ENCODE measurements at places on chromosomes 6 and 20. TPM values are rescaled to one million over a fixed set of nuclear protein-coding genes. Genes with fewer than 3 reads are reported as not detected.

- no peak for DNase-seq
Measured at GRCh38 chr6:31467151-31467550, 30.8 kb upstream of the MICB start.

GRCh38 chr6:136303516-136303915, 13.9 kb upstream of the BCLAF1 start:
- no peak for DNase-seq

DNA sequence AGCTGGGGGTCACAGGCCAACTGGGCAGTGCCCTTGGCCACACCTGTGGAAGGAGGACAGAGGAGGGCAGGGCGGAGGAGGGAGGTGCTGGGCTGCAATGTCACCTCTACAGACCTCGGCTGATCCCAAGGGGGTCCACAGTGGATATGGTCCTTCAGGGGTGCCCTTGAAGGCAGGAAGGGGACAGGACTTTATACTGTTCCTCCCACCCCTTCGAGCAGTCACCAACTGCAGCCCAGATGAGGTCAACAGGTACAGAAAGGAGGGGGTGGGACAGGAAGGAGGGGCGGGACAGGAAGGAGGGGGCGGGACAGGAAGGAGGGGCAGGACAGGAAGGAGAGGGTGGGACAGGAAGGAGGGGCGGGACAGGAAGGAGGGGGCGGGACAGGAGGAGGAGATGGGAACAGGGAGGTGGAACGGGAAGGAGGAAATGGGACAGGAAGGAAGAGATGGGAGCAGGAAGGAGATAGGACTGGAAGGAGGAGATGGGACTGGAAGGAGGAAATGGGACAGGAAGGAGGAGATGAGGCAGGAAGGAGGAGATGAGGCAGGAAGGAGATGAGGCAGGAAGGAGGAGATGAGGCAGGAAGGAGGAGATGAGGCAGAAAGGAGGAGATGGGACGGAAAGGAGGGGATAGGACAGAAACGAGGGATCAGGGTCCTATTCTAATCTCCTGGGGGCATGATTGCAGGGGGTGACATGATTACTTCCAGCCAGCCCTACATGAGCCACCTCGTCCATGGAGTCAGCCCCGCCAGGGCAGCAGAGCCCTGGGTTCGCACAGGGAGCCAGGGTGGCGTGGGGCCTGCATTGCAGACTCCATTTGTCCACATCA, 19.4 kb upstream of the MRGBP start:
- no peak for DNase-seq

DNA sequence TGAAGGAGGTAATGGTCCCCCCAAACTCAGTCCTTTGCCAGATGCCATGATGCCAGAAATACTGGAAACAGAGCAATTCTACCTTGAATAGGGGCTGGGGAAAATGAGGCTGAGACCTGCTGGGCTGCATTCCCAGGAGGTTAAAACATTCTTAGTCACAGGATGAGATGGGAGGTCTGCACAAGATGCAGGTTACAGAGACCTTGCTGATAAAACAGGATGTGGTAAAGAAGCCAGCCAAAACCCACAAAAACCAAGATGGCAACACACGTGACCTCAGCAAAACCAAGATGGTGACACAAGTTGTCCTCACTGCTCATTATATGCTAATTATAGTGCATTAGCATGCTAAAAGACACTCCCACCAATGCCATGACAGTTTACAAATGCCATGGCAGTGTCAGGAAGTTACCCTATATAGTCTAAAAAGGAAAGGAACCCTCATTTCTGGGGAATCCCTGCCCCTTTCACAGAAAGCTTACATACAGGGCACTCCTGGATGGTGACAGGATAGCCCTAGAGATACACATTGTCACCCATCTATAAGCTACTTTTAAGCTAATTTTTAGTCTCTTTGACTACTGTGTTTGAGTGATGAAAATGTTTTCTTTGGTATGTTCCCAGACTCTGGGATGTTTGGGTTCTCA, 979.7 kb downstream of the TBC1D32 start:
- no peak for DNase-seq

DNA sequence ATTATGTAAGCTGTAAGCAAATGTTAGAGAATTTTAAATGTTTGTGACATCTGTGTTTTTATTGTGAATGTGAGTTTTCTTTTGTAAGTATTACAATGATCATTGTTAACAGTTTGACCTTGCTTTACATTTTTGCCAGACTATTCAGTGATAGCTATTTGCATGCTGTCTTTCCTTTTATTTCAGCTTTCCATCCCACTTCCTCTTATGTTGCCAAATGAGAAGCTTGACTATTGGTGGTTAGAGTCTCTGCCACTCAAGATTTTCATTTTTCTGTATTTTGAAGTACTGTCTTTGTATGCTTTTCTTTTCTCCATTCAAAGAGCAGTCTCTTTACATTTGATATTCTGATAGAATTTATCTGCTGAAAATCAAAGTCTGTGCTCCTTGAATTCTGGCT, 104.1 kb downstream of the PRIM2 start:
- no peak for DNase-seq

- no peak for DNase-seq
Measured at GRCh38 chr6:88008831-88009231, 38.8 kb upstream of the SPACA1 start.

DNA sequence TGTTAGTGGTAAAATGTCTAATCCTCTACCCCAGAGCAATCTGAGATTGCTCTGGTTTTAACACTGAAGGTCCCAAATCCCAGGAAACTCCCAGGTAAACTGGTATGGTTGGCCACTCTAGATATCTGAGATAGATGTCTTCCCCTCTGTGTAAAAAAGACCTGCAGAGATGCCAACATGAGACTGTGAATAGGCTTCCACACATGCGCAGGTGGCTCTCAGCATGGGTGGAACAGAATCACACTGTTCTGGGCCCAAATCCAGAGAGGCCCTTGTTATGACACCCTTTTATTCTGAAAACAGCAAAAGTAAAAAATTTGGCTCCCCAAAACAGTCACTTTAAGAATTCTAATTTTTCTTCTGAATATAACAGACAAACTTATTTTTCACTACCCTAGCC, 88.7 kb upstream of the BMP5 start:
- no peak for DNase-seq

DNA sequence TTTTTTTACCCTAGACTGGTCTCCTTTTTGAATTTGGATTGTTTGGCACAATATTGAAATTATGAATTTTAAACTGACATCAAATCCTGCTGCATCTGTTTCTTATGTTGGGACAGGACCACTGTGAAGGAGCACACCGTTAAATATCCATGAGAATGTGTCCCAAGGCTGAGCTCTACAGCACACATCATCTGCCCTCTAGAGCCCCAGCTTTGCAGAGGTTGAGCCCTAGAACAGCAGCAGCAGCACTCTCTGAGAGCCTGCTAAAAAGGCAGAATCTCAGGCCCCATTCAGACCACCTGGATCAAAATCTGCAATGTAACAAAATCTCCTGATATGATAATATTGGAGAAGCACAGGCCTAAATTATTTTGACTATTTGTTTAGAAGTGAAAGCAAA, 192.1 kb upstream of the CCN2 start:
- DNase-seq = no peak

NFKBIE gene
- total RNA-seq = 20.8 TPM

C20orf144 gene
- total RNA-seq = 0.91 TPM

REM1 gene
- 1.3 TPM for total RNA-seq

SH3BGRL2 gene
- total RNA-seq = 26.8 TPM

MOG gene
- total RNA-seq = not detected

All from prostate gland (tissue), 2 donors.